ENCODE measurements at places on chromosomes 5 and 9. TPM values are rescaled to one million over a fixed set of nuclear protein-coding genes. Genes with fewer than 3 reads are reported as not detected.
A peak's percentile ranks its signal among the peaks of the same experiment; 100 is the strongest.

The ZNF454 gene
- 8.4 TPM for polyA plus RNA-seq

The AFAP1L1 gene
- polyA plus RNA-seq = 16.0 TPM

GRCh38 chr9:93699650-93700049, 123.3 kb downstream of the PHF2 start:
- DNase-seq = no peak

DNA sequence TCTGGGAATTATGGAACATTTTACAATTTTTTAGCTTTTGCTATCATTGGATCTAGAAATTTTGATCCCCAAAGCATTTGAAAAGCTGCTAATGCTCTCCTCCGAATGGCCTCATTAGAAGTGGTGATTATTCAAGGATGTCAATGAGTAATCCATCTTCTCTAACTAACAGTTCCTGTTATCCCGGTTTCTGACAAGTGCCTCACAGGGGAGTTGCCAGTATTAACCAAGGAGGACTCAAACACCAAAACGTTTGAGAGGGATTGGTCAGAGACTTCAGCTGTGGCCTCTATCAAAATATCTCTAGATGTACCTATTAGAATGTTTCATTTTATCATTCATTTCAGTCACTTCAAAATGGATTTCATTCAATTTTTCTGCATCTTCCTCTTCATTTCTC, 208.3 kb upstream of the ITGA1 start:
- no peak for DNase-seq

The ZNF474 gene
- polyA plus RNA-seq = 0.76 TPM

DNA sequence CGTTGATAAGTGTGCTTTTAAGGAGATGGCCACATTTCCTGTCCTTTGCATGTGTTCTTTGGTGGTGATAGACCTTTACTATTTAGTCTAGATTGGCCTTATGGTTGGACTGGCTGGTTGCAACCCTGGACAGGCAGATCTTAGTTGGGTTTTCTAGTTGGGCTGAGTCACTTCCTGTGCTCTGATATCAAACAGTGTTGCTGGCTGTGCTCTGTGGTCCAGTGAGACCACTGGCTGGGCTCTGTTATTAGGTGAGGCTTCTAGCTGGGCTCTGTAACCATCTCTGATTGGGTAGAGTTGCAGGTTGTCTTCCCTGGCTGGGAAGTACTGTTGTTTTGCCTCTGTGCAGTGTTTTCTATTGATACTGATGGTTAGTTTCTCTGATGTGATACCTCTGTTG, 432.5 kb downstream of the LRRC70 start:
- DNase-seq = no peak

The SLC46A2 gene
- 0.10 TPM for polyA plus RNA-seq

- no peak for DNase-seq
Measured at GRCh38 chr5:165579911-165580310, 2074.5 kb downstream of the MAT2B start.

GRCh38 chr9:16398691-16399090, 471.8 kb downstream of the BNC2 start:
- no peak for DNase-seq

DNA sequence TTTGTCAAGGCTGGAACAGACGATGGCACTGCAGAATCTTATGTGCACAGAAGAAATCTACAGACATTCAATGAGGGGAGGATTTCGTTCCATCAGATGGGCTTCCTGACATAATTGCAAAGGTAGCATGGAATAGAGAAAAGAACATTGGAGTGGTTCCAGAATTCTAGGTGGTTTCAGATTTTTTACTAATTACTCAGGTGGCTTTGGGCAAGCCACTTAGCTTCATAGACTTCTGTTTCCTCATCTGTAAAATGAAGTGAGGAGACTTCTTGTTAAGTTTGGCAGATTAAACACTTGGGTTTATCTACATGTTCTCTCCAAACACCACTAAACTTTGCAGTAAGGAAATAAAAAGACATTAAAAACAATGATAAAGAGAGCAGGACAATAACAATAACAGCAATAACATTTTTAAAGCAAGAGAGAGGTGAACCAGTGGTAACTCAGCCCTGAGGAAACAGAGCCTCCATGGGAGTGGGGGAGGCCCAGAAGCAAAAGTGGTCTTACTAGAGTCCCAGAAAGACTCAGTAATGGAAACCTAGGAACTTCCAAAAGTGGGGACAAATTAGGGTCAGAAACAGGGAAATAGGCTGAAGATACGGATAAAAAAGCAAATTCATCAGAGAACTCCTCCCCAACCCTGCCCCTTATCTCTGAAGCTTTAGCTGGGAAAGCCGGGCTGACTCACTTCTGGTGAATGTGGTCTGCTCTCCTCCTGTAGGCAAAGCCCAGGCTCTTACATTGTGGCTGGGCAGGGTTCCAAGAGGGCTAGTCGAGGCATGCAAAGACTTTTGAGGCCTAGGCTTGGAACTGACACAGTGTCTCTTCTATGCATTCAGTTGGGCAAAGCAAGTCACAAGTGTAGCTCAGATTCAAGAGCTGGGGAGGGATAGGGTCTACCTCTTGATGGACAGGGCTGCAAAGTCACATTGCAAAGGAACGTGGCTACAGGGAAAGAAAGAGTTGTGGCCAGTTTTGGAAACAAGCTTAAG, 11.8 kb upstream of the ACTBL2 start:
- no peak for DNase-seq

- DNase-seq = no peak
Measured at GRCh38 chr9:127201731-127202130, 62.8 kb upstream of the GARNL3 start.

The UBE2QL1 gene
- 1.0 TPM for polyA plus RNA-seq

The MARCOL gene
- not detected for polyA plus RNA-seq

DNA sequence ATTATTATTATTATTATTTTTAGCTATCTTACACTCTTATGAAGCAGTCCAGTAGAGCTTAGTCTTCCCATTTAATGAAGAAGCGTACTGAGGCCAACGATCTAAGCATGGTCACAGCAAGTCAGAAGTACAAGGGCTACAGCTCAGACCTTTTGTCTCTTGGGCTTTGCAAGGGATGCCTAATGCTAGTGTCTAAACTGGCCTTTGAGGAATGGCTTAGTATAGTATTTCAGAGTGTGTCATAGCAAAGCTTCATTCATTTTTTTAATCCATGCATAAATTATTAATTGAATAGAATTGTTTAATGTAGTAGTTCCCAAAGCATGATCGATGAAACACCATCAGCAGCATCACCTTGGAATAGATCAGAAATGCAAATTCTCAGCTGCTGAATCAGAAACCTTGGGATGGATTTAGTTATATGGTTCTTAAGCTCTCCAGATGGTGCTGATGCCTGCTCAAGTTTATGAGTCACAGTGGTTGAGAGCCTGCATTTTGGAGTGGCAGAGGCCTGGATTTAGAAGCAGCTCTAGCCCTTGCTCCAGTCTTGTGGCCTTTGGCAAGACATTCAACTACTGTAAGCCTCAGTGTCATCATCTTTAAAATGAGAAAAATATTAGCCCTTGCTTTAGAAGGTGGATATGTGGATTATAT, 6.1 kb downstream of the IL12B start:
- no peak for DNase-seq

The SLCO4C1 gene
- polyA plus RNA-seq = 0.87 TPM

The RORB gene
- 0.14 TPM for polyA plus RNA-seq

DNA sequence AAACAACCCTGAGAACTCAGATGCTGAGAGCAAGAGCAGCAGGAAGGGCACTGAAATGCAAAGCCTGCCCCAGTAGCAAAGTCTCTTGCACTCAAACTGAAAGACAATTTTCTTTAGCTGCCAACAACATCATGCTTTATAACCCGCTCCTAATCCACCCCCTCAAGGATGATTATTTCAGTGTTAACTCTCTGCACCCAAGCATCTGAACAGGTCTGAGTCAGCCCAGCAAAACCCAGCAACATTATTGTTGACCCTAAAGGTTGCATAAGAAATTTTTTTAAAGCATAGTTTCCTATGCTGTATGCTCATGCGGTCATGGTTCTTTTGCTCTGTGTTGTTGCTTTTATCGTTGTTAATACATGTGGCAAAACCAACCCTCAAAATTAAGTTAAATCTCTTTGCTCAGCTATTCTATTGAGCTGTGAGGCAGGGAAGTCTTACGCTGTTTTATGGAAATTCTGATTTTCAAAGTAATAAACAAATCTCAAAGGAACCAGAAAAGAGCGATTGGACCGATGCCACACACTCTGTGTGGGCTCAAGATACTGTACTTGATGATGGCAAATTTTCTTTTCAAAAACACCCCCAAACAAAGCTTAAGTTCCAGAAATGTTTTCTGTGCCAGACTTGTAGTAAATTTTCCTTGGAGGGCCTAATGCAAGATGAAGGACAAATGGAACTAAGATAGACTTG, 440.6 kb upstream of the MPDZ start:
- no peak for DNase-seq

DNA sequence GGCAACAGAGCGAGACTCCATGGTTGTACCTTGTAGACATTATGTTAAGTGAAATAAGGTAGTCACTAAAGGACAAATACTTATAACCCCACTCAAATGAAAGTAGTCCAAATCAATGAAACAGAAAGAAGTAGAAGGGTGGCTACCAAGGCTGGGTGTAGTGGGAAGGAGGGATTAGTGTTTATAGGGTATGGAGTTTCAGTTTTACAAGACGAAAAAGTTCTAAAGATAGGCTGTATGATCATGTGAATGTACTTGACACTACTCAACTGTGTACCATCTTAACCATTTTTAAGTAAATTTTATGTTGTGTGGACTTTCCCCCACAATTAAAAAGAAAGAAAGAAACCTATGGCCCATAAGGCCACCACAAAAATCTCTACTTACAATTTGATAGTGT, 32.2 kb downstream of the ALDH7A1 start:
- DNase-seq = no peak

- peak; percentile 53 for DNase-seq
Measured at GRCh38 chr5:66597183-66597757, 1.1 kb downstream of the MAST4 start.

- DNase-seq = no peak
Measured at GRCh38 chr5:115641948-115642347, 16.1 kb upstream of the TMED7 start.

The DMRT3 gene
- 1.5 TPM for polyA plus RNA-seq

The RANBP3L gene
- polyA plus RNA-seq = 8.3 TPM

GRCh38 chr5:22844155-22844554, 9.0 kb downstream of the CDH12 start:
- no peak for DNase-seq

DNA sequence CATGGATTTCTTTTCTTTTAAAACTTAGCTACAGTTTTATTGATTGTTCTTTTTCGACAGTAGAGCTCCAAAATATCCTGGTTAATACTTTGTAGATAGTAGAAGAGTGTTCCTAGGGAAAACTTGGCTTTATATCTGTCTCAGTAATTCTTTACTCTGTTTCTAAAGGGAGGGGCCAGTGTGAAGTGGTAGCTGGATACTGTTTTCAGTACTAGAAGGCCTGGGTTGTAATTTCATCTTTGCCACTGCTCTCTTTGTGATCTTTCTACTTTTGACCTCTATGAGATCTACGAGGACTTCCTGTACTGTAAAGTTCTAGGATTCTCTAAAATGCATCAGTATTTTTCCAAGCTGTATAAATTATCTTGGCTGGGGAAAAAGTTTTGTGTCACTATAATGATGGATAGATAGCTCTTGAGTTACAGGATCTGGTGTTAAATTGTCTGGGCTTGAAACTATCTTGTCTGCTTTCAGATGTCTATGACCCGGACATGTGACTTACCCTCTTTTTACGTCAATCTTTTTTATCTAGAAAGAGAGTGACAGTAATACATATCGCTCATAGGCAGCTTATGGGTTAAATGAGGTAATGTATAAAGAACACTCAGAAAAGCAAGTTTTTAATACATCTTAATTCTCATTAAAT, 53.6 kb downstream of the PRR16 start:
- DNase-seq = no peak

The LCN9 gene
- polyA plus RNA-seq = not detected

- DNase-seq = no peak
Measured at GRCh38 chr9:90287567-90288274, 354.9 kb downstream of the DIRAS2 start.

GRCh38 chr5:119708076-119708790, 78.9 kb downstream of the FAM170A start:
- DNase-seq = no peak

The EQTN gene
- 0.30 TPM for polyA plus RNA-seq

- no peak for DNase-seq
Measured at GRCh38 chr5:14108170-14108996, 34.8 kb upstream of the TRIO start.

GRCh38 chr9:82022121-82022520, 33.5 kb downstream of the SPATA31D1 start:
- DNase-seq = no peak

GRCh38 chr9:134175291-134175807, 11.0 kb upstream of the RNU6ATAC start:
- DNase-seq = no peak

DNA sequence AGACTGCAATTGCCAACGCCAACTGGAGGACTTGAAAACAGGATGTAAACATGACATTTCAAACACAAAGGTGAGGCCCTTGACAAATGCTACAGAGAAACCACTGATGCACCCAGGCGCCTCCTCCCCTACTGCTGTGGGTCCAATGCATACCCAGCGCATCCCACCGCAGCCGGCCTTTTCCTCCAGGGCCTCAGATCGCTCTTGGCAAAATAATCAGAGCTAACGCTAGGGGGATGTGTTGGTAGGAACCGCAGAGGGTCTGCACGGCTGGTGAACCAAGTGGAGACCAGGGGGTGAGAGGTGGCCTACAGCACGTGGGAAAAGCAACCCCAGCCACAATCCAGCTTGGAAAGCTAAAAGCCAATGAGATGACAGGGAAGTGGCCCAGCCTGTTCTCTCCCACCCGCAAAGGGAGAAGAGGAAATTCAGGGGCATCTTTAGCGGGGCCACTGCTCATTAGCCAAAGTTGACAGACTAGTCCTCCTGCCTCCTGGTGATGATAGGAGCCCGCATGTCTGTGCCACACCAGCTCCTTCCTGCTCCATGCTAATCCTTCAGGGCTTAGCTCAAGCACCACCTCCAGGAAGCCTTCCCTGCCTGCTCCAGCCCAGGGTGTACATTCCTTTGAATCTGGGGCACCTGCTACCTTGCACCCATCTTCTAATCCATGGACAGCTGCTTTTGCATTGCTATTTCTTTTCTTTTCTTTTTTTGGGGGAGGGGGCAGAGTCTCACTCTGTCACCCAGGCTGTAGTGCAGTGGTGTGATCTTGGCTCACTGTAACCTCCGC, 5.9 kb downstream of the FAM163B start:
- DNase-seq = no peak

Data from left renal pelvis (tissue), 4 donors.